ENCODE measurements at places on chromosomes 4 and X.

DNA sequence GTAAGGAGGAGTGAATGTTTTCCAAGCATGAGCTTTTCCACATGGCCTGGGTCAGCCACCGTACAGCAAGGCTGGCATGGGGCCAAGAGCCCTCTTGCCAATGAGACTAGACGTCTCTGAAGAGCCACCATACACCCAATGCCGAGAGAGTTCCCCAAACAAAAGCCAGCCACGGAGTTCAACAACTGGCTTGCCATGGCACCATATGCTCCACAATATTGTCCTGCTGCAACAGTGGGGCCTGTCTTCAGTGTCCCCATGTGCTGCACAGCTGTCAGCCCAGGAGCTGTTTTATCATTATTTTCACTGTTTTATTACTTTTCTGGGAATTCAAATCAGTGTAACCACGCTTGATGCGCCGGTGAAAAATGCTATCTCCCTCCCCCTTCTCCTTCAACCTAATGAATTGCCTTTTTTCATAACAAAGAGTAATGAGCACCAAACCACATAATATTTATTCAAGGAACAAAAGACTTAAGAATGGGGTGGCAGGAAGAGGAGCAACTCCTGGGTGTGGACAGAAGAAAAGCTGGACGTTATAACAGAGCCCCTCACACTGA is 18.4 kb downstream of the MAML3 start:
- DNase-seq, result peak; percentile 97

DNA sequence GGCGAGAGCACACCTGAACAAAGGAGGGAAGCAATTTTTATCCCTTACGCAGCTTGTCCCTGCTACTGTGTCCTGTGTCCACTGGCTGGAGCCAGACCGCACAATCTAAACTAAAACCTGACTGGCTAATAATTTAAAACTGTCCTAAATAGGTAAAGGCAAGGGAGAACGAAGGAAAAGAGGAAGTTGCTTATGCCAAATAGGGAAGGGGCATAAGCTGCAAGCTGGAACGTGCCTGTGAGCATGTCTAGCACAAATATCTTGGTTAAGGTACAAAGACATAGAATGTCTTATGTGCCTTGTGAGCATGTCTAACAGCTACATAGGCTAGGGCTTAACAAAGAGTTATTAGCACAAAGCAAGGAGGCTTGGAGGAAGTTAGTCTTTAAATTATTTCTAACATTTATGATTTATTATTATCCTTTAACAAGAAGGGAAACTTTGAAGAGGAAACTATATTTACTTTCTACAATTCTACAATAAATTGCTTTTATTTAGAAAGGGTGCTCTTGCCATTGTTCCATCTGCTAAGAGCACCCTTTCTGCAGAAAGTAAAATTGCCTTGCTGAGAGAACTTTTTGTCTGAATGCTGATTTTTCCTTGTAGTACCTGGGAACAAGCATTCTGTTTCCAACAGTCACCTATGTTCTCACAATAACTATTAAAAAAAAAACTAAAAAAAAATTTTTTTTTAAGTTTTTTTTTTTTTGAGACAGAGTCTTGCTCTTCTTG is 80.6 kb upstream of the CBR4 start:
- DNase-seq, result no peak

DNA sequence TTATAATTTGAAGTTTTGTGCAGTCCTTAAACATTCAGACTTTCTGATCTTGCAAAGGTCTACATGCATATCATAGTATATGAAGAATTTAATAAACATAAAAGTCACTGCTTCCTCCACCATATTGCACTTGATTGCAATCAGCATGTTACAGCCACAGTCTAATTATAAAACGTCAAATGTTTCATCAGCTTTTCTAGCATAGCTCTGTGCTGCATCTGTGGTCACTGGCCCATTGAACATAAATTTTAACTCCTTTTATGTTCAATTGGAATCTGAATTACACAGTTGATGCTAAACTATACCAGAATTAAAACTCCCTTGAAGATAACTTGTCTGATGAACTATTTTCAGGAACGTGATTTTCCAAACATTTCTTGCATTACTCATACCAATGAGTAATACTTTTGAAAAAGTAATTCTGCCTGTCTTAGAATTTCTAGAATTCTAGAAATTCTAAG is 329.1 kb downstream of the GALNTL6 start:
- no peak for DNase-seq

DNA sequence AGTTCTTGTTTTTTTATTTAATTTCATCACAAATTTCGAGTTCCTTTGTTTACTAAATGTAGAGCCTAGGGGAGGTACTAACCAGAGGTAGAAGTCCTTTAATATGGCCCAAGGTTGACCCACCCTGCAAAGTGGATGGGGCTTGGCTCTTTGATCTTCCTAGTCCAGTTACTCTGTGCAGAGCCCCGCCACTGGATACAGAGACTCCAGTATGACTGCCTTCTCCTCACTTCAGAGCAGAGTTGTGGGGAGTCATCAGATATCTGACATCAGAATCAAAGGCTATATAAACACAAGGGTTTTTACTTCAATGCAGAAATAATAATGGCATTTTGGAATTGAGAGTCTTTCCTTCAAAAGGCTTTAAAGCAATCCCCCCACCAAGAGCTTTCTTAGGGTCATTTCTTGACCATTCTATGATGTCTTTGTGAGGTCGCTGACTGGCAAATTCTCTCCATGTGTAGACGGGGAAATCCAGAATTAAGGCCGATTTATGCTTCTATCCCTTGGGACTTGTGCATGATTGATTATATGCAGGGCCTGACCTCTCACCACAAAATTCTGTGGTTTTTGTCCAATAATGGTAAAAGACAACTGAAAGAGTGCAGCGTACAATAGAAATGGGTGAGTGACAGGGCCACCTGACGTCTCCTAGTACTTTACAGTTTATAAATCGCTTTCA is 88.3 kb upstream of the CITED1 start:
- no peak for DNase-seq

GRCh38 chrX:133207751-133208150 is 10.4 kb downstream of the TFDP3 start:
- no peak for DNase-seq

DNA sequence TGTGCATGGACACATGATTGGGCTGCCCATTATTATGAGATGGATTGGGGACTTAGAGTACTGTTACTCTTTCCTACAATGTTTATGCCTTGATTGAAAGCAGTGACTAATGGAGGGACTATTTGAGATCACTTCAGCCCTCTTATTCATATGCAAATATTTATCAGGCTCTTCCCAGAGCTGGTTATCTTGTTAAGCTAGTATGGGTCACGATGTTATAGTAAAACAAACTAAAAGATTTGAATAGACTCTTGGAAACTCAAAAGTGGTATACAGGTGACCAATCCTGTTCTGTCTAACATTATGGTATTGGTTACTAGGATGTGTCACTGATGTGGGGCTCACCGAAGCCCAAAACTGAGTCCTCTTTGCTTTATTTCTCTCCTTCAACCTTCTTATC is 306.2 kb upstream of the CASK start:
- no peak for DNase-seq

DNA sequence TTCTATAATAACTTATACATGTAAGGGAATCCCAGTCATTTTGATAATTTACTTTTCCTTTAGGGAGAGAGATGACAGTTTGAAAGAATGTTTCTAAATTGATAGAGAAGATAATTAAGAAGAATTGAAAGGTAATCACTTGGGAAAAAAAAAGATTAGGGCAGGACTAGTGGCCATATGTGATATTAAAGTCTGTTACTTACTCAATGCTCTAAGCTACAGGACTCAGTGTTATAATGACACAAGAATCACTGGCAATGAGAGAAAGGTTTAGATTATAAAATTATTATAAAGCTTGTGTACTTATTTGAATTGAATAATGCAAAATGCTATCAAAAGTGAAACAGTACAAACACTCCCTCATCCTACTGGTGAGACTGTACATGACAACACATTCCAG is 265.3 kb downstream of the BANK1 start:
- DNase-seq, result no peak

GRCh38 chr4:40409835-40410234 is 74.7 kb downstream of the CHRNA9 start:
- DNase-seq, result no peak

DNA sequence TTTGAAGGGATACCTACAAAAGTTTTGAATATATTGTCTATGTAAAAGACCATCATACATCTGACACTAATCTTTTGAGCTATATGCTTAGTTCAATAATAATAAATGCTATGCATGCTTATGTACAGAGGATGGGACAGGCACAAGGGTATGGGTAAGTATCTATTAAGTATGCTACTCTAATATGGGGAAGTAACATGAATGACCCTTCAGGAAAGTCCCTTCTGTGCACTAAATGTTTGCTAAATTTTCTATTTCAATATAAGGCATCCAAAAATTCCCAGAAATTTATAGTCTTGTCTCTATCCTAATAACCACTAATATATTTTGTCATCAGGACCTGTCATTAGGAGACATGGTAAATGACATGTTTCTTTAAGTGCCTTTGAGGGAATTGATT is 19.0 kb downstream of the ATP8A1 start:
- DNase-seq, result no peak

GRCh38 chr4:140168474-140168873 is 14.5 kb upstream of the MAML3 start:
- DNase-seq, result no peak

DNA sequence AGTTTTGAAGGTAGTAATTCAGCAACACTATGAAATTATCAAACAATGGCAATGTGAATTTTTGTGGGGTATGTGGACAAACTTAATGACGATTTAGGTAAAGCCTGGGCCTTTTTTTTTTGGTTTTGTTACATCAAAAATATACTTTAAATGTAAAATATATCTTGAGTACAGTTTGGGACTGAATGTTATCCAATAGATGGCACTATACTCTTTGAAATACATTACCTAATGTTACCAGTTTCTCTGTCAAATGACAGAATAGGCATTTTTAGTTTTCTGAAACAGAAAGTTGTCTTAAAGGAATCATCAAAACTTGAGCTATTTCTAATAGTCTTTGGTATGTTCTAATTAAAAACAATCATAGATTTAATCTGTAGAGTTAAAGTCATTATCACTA is 1651.9 kb downstream of the C4orf33 start:
- DNase-seq, result peak; percentile 3

DNA sequence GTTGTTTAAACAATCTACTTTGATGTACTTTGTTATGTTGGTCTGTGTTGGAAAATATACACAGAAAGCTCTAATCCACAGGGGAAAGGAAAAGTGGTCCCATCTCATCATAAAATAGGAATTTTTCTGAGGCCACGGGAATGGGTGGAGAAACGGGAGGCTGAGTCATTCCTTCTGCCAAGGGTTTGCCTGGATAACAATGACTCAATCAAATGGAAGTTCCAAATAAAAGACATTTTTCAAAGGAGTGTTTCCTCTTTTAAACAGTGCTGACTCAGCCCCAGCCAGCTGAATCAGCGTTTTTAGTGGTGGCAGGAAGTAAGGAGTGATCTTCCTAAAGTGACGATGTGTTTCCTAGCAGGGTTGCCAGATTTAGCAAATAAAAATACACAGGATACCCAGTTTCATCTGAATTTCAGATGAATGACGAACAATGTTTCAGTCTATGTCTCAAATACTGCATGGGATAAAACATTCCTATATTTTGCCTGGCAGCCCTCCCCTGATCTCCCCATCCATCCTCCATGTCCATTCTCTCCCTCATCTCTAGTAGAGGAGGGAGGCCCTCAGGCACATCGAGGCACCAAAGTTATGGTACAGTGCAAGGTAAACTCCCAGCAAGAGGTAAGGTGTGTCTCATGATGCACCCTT is 345.4 kb upstream of the GATB start:
- DNase-seq, result no peak

DNA sequence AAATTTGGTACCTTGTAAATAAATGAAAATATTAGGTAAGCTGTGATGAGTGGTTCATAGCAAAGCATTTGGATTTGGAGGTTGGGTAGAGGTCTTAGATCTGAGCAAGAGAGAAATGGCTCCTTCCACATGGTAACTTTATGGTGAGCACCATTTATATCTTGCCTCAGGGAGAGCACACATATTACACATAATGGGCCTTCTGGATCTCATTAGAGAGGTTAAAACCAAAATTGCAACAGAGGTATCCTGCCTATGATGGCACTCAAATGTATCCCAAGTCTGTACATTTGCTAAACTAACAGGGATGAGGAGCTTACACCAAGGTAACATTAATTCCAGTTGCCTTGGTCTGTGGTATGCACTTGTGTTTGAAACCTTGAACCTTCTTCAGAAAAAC is 87.1 kb upstream of the PUDP start:
- DNase-seq, result no peak

DNA sequence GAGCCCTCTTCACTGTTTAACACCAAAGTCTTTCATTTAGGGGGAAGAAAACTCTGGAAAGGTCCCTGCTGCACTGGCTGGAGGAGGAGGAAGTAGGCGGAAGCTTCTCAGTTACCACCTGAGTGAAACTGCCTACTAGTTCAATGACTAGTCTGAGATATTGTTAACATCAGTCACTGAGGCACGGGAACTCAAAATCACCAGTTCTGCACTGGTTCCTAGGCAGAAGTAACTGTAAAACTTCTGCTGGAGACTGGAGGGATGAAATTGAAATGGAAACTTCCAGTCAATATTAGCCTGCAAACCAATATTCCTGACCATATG is 178.3 kb downstream of the SNCA start:
- no peak for DNase-seq

DNA sequence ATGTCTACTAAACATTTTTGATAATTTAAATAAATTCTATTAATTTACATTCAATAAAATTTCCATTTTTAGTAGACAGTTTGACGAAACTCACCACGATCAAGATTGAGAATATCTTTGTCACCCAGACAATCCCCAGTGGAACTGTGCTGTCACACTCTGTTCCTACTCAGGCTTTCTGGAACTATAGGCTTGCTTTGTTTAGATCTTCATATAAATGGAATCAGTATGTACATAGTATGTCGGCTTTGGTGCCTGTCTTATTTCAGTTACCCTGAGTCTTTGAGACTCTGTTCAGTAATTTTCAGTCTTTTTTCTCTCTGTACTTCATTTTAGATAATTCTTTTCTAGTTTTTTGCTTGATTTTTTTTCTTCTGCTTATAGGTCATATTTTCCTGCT is 163.5 kb upstream of the EMCN start:
- no peak for DNase-seq

DNA sequence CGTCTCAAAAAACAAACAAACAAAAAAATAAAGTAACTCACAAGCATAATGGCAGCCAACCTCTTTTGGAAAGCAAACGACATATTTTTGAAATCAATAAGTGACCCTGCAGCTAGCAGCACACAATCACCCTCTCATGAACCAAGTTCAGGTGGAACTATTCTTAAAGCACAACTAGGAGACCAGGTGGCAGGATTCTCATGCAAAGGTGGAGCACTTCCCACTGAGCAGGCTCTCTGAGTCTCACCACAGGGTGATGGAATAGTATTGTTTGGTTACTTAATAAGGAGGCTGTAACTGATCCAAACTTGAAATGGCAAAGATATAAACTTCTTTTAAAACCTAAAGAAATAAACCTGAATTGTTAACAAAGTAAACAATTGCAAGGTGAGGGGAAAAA is 1293.1 kb downstream of the PCDH19 start:
- DNase-seq, result no peak

GRCh38 chr4:90990284-90990683 is 863.1 kb downstream of the CCSER1 start:
- DNase-seq, result no peak

DNA sequence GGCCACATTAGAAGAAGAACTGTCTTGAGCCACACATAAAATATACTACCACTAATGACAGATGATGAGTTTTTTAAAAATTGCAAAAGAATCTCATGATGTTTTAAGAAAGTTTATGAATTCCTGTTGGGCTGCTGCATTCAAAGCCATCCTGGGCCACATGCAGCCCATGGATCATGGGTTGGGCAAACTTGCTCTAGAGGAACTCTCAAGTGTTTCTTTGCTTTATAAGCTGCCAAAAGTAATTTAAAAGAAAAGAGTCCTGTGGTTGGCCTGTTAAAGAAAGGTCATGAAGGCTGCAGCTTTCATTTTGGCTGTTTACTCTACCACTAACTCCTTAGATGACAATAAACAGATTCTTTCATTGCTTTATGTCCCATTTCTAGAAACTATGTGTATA is 218.2 kb downstream of the SCFD2 start:
- DNase-seq, result no peak

Measured in NCI-H1694 (cell line).